SK-N-MC (cell line): ENCODE measurements at places on chromosomes 2 and 18.

GRCh38 chr2:15660491-15661294 lies 69.0 kb downstream of the DDX1 start:
- no peak for DNase-seq

GRCh38 chr18:60656553-60656952 lies 284.0 kb upstream of the MC4R start:
- no peak for DNase-seq

DNA sequence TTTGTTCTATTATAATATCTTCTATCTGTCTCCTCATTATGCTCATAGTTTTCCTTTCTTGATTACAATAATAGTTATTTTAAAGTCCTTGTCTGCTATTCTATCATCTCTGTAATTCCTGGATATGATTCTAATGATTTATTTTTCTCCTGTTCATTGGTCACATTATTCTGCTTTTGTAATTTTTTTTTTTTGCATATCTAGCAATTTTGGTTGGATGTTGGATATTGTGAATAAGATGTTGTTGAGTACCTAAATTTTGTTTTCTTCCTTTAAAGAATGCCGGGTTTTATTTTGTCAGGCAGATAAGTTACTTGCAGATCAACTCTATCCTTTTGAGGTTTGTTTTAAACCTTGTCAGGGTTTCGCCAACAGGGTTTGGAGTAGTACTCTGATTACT lies 25.2 kb downstream of the KATNAL2 start:
- no peak for DNase-seq

DNA sequence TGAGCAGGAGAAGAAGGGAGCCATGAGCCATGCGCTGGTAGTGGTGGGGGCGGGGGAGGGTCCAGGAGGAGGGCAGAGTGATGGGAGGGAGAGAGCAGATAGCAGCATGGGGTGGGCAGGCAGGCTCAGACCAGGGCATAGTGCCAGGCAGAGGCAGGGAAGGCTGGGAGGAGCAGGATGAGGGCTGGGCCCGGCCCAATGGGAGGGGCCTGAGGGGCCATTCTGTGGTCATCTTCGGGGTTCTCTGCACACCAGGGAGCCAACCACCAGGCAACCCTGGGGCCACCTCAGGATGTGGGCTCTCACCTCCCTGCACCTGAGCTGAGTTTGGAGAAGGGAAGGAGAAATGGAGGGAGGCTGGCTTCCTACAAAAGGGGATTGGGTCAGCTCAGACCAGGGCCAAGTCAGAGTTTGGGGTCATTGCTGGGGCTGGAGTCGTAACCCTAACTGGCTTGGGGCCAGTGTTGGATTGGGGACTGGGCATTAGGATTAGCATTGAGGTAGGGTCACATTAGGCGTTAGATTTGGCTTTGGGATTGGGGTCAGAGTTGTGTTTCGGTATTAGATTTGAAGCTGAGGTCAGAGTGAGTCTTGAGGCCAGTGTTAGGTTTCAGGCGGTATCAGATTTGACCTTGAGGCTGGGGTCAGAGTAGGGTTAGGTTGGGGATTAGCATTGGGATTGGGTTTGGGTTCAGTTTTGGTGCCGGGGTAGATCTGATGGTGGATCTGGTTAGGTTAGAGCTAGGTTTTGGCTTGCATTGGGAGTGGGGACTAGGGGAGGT lies 11.2 kb downstream of the VIL1 start:
- DNase-seq: no peak
